ENCODE measurements at places on chromosomes 6 and 20.

DNA sequence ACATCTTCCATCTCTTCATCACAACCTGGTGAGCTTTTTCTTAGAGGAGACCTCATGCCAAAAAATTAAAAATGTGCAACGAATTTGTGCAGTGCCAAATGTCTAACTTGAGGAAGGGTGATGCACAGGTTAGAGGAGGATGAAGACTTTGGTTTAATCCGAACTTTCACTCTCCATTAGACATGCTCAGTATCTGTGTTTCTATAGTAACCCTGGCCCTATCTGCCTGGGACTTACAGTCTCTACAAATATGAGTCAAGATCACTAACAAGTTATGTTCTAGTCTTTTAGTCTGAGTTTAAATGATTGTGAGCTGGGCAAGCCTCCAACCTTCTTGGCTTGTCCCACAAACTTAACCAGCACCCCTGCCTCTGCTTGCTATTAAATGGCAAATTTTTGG, 377.0 kb downstream of the BMP2 start:
- no peak for DNase-seq

DNA sequence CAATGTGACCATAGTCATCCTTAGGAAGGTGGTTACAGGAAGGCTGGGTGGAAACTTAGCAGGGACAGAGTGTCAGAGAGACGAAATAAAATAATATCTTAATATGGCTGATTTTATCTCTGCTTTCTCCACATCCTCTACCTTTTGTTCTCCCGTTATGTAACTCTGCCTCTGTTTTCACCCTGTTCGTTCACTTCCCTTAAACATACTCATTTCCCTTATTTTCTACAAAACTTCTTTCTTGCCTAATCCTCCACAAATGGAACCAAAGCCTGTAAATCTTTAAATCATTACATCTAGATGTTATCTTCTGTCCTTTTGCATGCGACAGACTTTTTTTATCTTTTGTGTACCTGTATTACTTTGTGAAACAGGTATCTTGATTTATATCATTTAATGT, 23.3 kb upstream of the CRIP3 start:
- no peak for DNase-seq

DNA sequence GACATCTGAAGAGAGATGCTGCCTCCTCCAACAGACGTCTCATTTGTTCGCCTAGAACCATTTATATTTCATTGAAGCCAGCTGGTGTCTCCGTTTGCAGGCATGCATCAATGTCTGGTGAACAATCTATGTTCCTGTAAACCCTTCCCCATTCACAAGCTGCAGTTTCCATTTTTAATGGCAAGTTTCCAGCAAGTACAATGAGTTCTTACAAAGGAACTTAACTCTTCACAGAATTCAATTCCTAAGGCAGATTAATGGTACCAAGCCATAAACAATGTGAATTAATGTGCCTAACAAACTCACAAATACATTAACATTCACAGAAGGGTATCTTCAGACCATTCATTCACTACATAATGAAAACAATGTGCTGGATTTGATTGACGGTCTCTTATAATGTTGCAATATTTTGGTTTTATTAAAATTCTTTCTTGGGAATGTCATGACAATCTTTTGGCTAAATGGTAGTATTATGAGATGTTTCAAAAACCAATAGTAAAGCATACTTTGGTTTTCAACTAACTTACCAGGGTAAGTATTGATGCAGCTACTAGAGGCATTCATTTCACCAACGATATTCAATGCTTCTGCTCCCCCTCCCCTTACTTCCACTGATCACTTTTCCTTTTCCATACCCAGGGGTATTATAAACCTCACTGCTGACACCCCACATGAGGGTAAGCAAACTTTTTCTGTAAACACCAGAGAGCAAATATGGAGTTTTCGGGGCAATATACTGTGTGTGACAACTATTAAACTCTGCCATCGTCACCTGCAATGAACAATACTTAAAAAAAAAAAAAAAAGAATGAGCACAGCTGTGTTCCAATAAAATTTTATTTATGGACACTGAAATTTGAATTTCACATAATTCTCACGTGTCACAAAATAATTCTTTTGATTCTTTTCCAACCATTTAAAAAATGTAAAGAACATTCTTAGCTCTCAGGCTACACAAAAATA, 4.2 kb downstream of the AKIRIN2 start:
- no peak for DNase-seq

- no peak for DNase-seq
Measured at GRCh38 chr20:58628491-58629214, 22.4 kb upstream of the STX16 start.

DNA sequence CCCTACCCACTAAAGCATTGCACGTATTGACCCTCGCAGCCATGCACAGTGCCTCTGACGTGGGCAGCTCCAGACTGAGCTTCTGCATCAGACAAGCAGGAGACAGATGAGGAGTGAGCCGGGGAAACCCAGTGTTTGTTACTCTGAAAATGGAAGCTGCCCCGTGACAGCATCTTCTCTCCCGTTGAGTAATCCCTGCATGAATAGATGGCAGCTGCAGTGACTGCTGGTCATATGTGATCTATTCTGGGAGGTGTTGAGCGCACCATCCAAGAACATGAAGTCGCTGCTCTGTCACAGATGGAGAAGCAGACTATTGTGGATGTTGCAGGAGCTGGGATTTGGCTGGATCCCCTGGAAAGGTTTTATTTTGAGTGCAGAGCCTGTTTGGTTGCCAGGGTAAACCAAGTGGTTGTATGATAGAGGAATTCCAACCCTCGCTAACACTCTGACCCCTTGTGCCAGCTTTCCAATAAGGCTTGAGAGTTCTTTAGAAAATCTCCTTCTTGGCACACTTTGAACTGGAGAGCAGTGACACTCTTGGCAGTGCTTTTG, 242.2 kb downstream of the NRN1 start:
- no peak for DNase-seq

- DNase-seq, result no peak
Measured at GRCh38 chr20:32285621-32286371, 8.3 kb downstream of the KIF3B start.

DNA sequence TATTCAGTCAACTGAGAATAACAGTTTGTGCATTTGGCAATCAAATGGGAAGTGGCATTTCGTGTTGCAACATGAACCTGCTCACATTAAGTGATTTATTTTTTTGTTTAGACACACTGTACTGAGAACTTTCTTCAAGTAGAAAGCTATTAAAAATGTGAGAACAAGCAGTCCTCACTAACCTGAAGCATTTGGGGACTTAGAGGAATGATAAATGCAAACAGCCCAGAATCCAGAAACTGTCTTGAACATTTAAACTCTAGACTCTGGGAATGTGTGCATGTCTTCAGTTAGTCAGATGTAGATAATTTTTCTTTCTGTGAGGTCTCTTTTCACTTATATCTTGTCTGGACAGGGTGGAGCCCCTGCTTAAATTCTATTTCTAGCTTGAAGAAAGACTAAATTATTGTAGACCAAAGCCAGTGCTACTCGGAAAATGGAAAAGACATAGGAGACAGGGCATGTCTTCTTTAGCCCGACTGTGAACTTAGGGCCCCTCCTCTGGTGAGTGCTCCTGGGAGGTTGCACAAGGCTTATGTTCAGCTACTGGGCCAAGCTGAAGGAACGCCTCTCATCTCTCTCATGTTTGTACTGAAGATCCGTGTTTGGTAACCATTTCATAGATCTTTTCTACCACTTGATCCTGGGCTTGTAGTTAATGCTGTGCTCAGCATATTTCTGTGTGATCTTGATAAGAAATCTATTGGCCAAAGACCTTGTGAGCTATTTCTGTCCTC, 70.1 kb downstream of the SLX4IP start:
- DNase-seq, result no peak

DNA sequence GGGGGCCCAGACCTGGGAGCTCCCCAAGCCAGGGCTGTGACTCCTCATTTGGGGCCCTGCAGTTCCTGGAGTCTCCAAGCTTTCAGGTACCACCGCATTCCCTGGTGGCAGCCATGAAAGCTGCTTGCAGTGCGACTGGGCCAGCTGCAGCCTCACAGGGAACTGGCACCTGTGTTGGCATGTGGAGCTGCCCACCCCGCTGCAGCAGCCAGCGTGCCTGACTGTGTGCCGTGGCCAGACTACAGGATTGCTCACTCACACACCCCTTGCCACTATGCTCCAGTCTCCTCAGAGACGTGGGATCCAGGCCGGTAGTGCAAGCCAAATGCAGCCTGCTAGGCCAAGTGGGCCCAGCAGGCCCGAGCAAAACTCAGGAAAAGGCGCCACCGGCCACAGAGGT, 450.7 kb downstream of the COL12A1 start:
- DNase-seq, result no peak

- no peak for DNase-seq
Measured at GRCh38 chr6:148530394-148530953, 187.8 kb downstream of the SASH1 start.

DNA sequence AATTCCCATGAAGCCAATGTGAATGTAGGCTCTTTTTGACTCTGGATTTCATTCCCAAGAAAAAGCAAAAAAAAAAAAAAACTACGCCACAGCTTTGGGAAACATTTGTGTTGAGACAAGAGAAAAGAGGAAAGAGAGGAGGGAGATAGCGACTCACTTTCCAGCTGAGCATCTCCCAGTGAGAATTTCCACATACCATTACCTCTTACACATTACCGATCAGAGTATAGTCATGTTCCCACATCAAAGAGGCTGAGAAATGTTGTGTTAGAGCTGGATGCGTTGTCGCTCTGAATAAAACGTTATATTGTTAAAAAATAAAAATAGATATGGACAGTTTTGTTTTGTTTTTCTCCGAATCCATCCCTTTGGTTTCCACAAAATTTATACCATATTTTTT, 1019.3 kb upstream of the ADGRB3 start:
- no peak for DNase-seq

DNA sequence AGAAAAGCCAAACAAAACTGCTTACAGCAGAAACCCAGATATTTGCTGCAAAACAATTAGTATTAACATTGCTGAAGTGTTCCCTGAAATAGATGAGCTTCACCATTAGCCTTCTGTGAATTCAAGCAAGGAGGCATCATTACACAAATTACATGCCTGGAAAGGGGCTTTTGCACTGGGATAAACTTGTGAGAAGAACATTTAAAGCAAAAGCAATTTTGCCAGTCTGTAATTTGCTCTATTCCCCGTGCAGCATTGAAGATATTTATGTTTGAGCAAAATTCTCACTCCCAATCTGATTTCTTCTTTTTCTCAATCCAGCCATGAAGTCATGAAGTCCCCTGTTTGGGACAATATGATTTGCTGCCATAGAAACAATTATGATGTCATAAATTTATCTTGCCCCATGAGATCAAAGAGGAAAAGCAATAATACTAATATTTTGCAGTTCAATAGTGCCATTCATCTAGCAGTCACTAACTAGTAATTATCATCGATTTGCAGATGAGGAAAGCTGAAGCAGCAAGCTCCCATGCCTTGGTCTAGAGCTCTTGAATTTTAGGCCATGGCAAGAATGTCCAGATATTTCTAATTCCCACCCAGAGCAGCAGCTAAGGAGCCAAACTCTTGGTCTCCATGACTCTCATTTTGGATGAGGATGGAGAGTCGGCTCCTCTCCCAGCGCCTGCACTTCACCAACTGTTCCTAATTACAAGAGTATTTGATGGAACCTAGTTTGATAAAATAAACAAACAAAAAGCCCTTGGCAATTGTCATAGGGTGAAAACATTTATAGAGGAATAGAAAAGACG, 49.5 kb upstream of the CCN6 start:
- no peak for DNase-seq
